Body of pancreas (tissue), 4 donors: ENCODE measurements at places on chromosomes 2 and 18.

- no peak for DNase-seq
- H3K4me3 ChIP-seq = no peak overlapping the region
- H3K27ac ChIP-seq = no peak overlapping the region
- H3K4me1 ChIP-seq = no peaks in the 10 kb centered on the region
Observed at GRCh38 chr2:37569986-37570679, 101.3 kb downstream of the CDC42EP3 start.

DNA sequence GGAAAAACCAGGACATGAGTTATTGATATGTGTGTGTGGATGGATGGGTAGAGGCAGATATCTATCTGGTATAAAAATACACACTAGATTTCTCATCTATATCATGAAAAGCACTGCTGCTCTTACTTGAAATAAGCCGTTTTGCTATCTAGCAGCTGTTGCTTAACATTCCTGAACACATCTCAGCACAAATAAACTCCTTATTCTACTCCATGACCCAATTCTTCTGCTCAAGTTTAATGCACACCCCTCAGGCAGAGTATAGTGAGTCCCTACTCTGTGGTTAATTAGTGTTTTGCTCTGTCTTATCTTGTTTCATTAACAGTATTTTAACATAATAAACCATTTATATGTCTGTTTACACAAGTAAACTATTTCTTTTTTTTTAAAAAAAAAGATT, 134.2 kb downstream of the CBLN2 start:
- H3K36me3 ChIP-seq = no peaks in the 10 kb centered on the region
- H3K4me1 ChIP-seq = no peaks in the 10 kb centered on the region
- H3K4me3 ChIP-seq = no peak overlapping the region
- H3K27ac ChIP-seq = no peak overlapping the region
- DNase-seq = no peak

- no peaks in the 10 kb centered on the region for H3K27me3 ChIP-seq
- no peak for DNase-seq
- H3K36me3 ChIP-seq = no peaks in the 10 kb centered on the region
- no peak overlapping the region for H3K27ac ChIP-seq
Observed at GRCh38 chr2:238653431-238654109, 194.3 kb upstream of the TWIST2 start.

GRCh38 chr2:171201767-171202166, 41.1 kb upstream of the TLK1 start:
- no peak for DNase-seq
- H3K27ac ChIP-seq = no peak overlapping the region
- no peaks in the 10 kb centered on the region for H3K36me3 ChIP-seq
- no peak overlapping the region for H3K4me3 ChIP-seq
- H3K27me3 ChIP-seq = no peaks in the 10 kb centered on the region

DNA sequence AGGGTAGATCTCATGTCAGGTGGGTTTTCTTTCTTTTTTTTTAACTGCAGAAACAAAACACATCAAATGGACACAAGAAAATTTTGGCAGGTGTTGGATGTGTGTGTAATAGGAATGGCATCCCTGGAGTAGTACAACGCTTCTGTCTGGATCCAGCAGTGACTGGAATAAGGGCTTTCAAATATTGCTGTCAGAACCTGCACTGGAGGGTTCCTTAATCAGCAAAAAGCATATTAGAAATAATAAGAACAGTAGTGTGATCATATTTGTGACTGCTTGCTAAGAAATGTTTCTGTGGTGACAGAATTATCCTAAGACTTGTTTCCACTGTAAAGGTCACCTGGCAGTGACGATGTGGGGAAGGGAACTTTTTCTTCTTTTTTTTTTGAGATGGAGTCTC, 30.8 kb downstream of the CREG2 start:
- no peaks in the 10 kb centered on the region for H3K27me3 ChIP-seq
- no peak for DNase-seq
- H3K27ac ChIP-seq = no peak overlapping the region

GRCh38 chr2:10523406-10524189, 75.5 kb upstream of the ODC1 start:
- H3K27ac ChIP-seq = no peak overlapping the region
- no peak overlapping the region for H3K4me3 ChIP-seq
- no peaks in the 10 kb centered on the region for H3K4me1 ChIP-seq
- no peaks in the 10 kb centered on the region for H3K27me3 ChIP-seq
- H3K36me3 ChIP-seq = no peaks in the 10 kb centered on the region

DNA sequence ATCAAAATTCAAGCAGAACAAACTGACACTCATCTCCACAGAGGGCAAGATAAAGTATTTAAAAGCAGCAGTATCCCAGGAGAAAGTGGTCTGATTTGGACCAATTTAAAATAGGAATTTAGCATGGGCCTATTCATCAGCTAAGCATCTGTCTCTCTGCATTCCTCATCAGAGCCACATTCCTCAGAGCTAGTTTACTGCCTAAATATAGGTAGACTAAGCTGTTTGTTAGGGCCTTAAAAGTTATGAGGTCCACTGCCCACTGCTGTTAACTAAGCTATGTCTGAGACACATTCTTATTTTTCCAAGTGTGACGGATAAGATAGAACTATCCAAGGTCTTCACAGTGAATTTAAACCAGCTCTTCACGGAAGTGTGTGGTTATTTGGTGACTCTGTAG, 17.6 kb downstream of the NEB start:
- H3K27me3 ChIP-seq = no peaks in the 10 kb centered on the region
- H3K4me3 ChIP-seq = no peak overlapping the region
- no peaks in the 10 kb centered on the region for H3K4me1 ChIP-seq
- H3K27ac ChIP-seq = no peak overlapping the region

DNA sequence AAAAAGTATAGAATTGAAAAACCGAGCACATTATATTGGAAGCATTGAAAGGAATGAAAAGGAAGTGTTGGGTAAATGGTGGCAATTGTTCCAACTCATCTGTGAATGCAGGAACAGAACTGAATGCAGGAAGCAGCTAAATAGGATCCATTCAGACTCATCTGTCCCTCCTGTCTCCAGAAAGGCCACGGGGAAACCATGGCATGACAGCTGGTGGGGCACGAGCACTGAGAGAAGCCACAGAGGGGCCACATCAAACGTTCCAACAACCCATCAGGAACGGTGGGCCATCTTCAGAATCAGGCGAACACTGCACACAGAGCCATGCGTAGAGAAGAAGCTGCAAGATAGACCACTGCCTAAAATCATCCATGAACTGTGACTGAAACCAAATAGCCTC, 138.5 kb upstream of the SLC35G4 start:
- H3K4me3 ChIP-seq = no peak overlapping the region
- no peaks in the 10 kb centered on the region for H3K27me3 ChIP-seq
- H3K4me1 ChIP-seq = no peaks in the 10 kb centered on the region

DNA sequence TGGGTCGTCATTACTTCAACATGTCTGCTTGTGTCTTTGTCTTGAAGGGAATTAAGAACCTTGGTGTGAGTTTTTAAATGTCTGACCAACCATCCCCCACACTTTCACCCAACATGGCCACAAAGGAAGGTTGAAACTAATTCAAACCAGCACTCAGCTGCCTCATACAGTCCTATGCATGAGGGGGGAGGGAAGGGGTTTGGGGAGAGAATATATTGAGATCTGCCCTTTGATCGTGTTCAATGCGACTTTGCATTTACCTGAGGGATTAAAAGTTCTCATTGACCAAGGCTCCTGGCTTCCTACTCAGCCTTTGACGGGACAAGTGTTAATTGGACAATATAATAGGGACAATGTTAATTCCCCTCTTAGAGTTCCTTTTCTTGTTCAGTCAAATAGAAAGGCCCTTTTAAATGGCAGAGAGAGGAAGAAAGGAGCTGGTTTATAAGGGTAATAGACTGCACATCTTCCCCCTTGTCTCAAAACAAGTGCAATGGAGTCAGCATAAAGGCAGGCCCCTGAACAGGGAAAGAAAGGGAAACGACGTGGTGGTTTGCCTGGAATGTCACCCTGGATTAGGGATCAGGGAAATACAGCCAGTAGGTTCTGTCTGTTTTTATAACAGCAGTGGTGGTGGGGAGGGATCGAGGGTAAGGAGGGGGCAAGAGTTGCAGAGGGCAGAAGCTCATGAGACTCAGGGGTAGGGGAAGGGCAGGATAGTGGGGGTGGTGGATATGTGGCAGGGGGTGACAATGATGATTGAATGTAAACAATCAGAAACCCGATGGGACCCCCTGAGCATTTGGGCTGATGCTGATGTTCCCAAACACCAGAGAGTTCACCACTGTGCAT, 198.7 kb downstream of the MYCN start:
- no peak overlapping the region for H3K27ac ChIP-seq
- no peaks in the 10 kb centered on the region for H3K27me3 ChIP-seq
- DNase-seq = no peak
- no peak overlapping the region for H3K4me3 ChIP-seq

GRCh38 chr18:13159579-13159978, 59.0 kb upstream of the LDLRAD4 start:
- no peaks in the 10 kb centered on the region for H3K36me3 ChIP-seq
- H3K27me3 ChIP-seq = no peaks in the 10 kb centered on the region
- no peaks in the 10 kb centered on the region for H3K4me1 ChIP-seq
- DNase-seq = no peak
- H3K4me3 ChIP-seq = no peak overlapping the region

DNA sequence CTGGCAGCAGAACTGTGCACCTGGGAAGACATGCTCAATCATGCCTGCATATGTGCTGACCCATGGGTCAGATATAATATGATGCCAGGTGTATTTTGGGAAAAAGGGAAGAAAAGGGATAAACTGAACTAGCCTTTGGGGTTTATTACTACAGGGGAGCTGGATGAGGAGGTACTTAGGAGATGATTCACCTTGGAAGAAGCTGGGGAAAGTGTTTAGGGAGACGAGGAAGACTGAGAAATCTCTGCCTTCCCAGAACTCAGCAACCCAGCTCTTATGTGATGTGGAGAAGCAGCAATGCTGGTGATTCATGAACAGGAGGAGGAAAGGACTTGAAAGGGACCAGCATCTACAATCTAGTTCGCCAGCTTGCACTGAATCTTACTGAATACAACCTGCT, 110.2 kb downstream of the BARD1 start:
- H3K36me3 ChIP-seq = no peaks in the 10 kb centered on the region
- H3K4me1 ChIP-seq = no peaks in the 10 kb centered on the region
- H3K4me3 ChIP-seq = no peak overlapping the region
- H3K27ac ChIP-seq = no peak overlapping the region

- H3K4me3 ChIP-seq = no peak overlapping the region
- DNase-seq = no peak
- H3K4me1 ChIP-seq = no peaks in the 10 kb centered on the region
- no peak overlapping the region for H3K27ac ChIP-seq
- H3K36me3 ChIP-seq = no peaks in the 10 kb centered on the region
- H3K27me3 ChIP-seq = no peaks in the 10 kb centered on the region
Observed at GRCh38 chr2:75361486-75361885, 162.2 kb upstream of the TACR1 start.

GRCh38 chr18:4720518-4720917, 265.4 kb upstream of the DLGAP1 start:
- no peaks in the 10 kb centered on the region for H3K4me1 ChIP-seq
- DNase-seq = no peak
- H3K4me3 ChIP-seq = no peak overlapping the region
- no peaks in the 10 kb centered on the region for H3K27me3 ChIP-seq
- no peaks in the 10 kb centered on the region for H3K36me3 ChIP-seq
- H3K27ac ChIP-seq = no peak overlapping the region

GRCh38 chr2:153645599-153645998, 167.0 kb upstream of the RPRM start:
- H3K36me3 ChIP-seq = no peaks in the 10 kb centered on the region
- no peaks in the 10 kb centered on the region for H3K4me1 ChIP-seq
- H3K27me3 ChIP-seq = no peaks in the 10 kb centered on the region
- no peak overlapping the region for H3K27ac ChIP-seq
- H3K4me3 ChIP-seq = no peak overlapping the region

- no peaks in the 10 kb centered on the region for H3K27me3 ChIP-seq
- no peaks in the 10 kb centered on the region for H3K4me1 ChIP-seq
- no peak overlapping the region for H3K4me3 ChIP-seq
- DNase-seq = no peak
Observed at GRCh38 chr2:239055756-239056493, 208.0 kb downstream of the TWIST2 start.

DNA sequence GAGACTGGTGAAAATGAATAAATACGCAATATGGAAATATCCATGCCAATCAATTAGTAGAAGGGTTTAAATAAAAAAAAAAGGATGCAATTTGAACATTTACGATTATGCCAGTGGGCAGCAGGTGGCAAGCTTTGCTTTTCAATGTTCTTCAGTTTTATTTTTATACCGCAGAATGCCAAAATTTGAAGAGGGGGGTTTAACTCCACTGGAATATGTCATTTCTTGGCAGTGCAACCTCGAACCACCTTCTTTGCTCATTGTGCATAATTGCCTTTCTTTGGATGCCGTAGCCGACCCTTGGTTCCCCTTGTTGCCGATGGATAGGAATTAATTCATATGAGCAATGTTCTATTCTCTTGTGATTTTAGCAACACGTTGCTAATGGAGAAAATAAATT, 88.0 kb downstream of the LTBP1 start:
- H3K4me1 ChIP-seq = peaks cover 3% of the 10 kb centered on the region
- H3K36me3 ChIP-seq = no peaks in the 10 kb centered on the region
- H3K27me3 ChIP-seq = no peaks in the 10 kb centered on the region
- no peak overlapping the region for H3K27ac ChIP-seq
- DNase-seq = no peak
- H3K4me3 ChIP-seq = no peak overlapping the region

DNA sequence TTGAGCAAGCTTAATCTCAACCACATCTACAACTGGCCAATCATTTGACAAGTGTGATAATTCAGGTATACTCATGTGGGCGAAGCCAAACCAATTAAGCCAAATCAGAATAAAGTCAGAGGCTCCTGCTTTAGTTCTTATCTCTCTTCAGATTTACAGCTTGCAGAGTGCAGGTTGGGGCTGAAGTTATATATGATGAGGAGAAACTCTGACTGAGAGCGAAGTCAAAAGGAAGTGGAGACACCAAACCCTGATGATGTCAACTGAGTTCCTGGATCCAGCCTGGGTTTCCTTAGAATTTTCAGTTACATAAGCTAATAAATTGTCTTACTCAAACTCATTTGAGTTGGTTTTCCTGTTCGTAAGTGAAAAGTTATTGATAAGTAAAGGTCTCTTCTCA, 73.9 kb downstream of the ASXL2 start:
- no peak overlapping the region for H3K4me3 ChIP-seq
- peaks cover 5% of the 10 kb centered on the region for H3K36me3 ChIP-seq
- H3K27me3 ChIP-seq = no peaks in the 10 kb centered on the region
- peaks cover 10% of the 10 kb centered on the region for H3K4me1 ChIP-seq
- no peak for DNase-seq

GRCh38 chr2:31312898-31313297, 78.9 kb downstream of the EHD3 start:
- no peaks in the 10 kb centered on the region for H3K4me1 ChIP-seq
- no peaks in the 10 kb centered on the region for H3K27me3 ChIP-seq
- DNase-seq = no peak
- H3K4me3 ChIP-seq = no peak overlapping the region
- no peak overlapping the region for H3K27ac ChIP-seq

- H3K4me3 ChIP-seq = peak overlapping the region; percentile 20
- H3K4me1 ChIP-seq = peaks cover 46% of the 10 kb centered on the region
- H3K27me3 ChIP-seq = no peaks in the 10 kb centered on the region
- DNase-seq = no peak
- H3K27ac ChIP-seq = peak overlapping the region; percentile 79
Observed at GRCh38 chr2:219254590-219255201, 978 bp upstream of the TUBA4A start.
